Immature natural killer cell (primary cell): ENCODE measurements at places on chromosomes 2 and 18.

GRCh38 chr2:156470975-156471583 is 34.9 kb downstream of the GPD2 start:
- no peak for DNase-seq

DNA sequence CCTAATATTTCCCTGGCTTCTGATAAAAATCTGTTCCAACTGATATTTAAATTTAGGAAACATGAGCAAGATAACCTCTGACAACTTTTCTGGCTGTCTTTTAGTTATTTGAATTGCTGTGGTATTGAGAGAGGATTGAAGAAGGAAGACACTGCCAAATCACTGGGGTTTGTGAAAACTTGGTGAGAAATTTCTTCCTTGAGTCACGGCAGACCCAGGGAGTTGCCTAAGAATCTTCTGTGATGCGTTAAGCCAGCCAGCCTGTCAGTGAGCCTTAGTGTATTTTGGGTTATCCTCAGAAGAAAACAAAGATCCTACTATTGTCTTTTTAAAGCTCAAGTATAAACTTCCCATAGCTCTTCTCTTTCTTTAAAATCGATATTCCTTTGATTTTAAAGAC is 17.5 kb upstream of the DOK6 start:
- DNase-seq, result no peak

DNA sequence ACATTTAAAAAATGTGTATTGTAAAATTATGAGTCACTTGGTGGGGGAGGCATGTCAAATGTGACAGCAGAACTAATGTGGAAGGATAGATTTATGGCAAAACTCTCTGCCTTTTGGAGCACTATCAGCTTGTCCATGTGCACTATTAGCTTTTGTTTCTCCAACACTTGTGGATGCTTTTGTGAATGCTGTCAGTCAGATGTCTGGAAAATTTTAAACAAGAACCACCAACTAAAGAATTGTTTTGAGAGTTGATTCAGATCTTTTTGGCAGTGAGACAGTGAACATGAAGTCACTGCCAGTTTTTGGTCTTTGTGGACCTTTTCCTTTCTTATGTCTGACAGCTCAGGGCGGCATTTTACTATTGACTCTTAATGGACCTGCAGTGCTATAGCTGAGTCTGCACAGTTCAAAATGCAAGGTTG is 72.4 kb downstream of the KIAA1328 start:
- DNase-seq, result no peak

DNA sequence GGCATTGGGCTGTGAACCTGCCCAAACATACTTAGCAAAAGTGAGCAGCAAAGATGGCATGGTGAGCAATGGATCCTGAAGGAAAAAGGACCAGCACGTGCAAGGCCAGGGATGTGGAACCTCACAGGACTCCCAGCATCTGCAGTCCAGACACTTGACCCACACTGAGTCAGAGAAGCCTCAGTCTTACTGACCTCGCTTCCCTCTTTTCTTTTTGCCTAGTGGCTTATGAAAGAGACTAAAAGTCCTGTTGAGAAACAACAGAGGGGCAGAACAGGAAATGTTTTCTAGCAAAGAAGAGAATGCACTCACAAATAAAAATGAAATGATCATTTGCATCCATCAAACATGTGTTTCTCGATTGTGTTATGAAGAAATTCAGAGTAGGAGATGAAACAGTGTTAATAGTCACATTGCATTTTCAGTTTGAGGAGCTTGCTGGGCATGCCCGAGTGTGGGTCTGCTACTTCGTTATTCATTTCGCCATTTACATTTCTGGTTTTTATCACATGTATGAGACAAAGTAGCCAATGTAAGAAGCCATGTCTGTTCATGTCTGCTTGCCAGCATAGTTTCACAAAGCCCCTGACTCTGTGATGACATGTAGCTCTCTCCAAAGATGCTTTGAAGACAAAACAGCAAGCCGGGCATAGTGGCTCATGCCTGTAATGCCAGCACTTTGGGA is 118.4 kb downstream of the INO80D start:
- DNase-seq, result no peak

DNA sequence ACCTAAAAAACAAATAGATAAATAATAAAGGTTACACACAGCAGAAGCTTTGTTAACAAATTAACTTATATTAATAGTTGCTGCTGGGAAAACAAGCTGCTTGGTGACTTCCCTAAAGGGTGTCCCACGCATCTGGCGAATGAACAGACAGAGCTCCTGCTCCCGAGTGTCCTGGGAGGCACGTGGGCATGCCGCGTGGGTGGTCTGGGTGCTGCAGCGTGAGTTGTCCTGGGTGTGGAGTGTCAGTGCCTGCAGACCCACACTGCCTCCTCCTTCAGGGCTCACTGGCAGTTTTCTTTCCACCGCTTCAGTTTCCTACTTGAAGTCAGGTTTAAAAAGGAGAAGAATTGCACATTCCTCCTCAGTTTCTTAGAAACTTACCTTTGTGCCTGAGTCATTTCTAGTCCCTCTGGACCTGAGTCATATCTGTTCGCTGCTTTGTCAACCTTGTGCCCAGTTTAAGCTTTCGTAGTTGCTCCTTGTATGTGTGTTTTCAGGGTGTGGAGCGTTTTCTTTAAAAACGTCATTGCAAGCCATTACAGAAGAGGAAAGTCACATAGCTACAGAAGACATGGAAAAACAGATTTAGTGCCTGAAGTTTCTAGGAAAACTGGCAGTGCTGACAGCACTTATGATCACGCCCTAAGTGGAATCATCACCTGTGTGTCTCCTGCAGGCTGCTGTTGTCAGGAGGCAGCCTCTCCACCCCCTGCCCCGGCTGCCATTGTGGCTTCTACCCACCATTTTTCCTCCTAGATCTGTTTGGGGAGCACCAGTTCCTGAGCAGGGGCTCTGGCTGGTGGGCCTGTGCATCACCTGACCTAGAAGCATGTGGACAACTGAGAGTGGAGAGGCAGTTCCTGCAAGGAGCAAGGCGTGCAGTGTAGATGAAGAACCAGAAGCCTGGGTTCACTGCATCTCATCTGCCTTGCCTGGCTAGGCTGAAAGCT is 24.5 kb downstream of the IMPA2 start:
- DNase-seq, result no peak

- no peak for DNase-seq
These were observed 58.8 kb upstream of the CDC42EP3 start for GRCh38 chr2:37730037-37730818.

GRCh38 chr2:230922951-230923717 is 1.9 kb downstream of the GPR55 start:
- DNase-seq, result no peak

DNA sequence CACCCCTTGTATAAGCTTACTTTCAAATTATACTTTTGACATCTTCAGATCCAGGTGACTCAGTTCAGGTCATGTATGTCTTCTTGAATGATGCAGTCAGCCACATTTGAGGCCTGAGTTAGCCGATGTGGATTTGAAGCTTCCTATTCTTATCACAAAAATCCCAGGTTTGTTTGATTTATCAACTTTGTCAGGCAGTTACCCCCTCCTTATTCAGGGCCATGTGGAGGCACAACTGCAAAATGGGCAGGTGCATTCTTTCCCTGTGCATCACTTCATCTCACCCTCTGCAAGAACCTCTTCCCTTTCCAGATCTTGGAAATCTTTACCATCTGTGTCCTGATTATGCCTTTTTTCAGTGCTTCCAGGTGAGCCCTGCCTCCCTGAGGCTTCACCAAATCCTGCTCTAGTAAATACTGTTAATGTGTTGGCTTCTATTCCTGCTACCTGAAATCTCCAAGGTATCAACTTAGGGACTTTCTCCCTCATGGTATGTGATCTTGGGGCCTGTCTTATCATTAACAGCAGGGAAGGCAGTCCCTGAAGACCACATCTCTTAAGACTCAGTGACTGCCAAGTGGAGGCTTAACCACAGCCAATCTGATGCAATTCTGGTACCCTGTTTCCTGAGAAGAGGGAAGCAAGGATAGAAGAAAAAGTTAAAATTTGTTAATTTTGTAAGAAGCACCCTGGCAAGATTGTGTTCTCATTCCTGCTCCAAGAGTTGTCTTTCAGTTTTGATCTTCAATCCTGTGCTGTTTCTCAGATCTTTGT is 9.4 kb upstream of the ARHGAP28 start:
- DNase-seq, result no peak

DNA sequence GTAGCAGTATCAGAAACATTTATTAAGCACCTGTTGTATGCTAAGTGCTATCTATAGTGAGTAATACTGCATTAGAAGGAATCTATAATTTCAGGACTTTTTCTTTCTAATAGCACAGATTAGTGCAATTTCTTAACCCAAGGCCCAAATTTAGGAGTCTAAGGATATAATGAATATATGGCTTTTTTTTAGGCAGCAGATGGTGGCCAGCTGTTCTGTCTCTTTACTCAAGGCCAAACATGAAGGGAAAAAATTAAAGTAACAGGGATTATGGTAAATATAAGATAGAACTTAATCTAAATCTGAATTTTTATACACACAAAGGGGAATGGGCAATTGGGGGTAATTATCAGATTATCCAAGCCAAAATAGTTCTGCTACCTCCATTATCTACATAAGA is 230.6 kb upstream of the SP5 start:
- DNase-seq, result no peak

- no peak for DNase-seq
These were observed 332.1 kb upstream of the TCF4 start for GRCh38 chr18:55920063-55920462.

GRCh38 chr18:77057006-77057395 is 75.6 kb downstream of the MBP start:
- no peak for DNase-seq

DNA sequence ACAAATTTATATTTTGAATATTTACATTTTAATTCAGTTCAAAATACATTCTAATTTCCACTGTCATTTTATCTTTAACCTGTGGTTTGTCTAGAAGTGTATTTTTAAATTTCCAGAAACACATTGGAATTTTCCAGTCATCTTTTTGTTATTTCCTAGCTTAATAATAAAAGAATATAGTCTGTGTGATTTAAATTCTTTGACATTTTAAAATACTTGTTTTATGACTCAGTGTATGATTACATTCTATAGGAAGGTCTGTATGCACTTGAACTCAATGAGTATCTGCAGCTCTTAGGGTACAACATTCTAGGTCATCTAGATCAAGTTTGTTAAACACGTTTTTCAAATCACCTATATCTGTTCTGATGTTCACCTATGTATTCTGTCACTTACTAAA is 88.3 kb upstream of the MBOAT2 start:
- DNase-seq, result no peak

GRCh38 chr2:156181208-156181607 is 151.3 kb downstream of the NR4A2 start:
- no peak for DNase-seq

DNA sequence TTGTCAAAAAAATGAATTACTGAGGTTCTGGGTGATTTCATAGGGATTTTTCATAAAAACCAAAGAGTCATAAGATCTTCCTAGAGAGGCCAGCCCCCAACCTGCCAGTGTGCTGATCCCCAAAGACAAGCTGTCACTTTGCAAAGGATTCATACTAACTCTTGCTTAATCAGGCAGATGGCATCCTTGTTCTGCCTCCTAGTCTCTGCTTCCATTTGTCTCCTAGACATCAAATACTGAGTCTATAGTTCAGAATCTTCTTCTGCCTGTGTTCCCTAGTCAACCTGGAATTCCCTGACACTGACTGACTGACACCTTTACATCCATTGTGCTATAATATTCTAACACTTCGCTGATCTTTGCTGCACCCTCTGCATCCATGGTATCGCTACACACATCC is 84.9 kb downstream of the SLC8A1 start:
- DNase-seq, result no peak

DNA sequence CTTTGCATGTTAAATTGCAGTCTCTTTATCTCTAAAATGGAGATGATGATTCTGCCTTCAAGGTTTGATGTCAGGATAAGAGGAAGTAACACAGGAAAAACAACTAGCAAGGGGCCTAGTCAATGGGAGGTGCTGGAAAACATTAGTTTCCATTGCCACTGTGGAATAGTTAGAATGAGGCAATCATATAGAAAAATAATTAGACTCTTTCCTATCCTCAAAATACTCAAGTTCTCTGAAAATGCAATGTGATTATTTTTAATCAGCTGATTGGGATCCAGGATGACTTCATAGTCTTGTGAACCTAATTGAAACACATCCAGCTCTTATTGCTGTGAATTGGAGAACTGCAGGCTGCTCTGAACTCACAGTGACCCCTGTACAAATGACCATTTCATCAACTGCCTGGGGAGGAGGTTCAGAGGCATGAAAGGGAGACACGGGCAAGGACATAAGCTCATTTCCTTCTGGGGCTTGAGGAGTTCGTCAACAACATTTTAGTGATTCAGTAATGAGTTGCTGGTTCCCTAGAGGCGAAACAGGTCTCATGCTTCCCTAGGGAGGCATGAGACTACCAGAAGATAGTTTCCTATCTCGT is 422.5 kb downstream of the LPIN1 start:
- no peak for DNase-seq

DNA sequence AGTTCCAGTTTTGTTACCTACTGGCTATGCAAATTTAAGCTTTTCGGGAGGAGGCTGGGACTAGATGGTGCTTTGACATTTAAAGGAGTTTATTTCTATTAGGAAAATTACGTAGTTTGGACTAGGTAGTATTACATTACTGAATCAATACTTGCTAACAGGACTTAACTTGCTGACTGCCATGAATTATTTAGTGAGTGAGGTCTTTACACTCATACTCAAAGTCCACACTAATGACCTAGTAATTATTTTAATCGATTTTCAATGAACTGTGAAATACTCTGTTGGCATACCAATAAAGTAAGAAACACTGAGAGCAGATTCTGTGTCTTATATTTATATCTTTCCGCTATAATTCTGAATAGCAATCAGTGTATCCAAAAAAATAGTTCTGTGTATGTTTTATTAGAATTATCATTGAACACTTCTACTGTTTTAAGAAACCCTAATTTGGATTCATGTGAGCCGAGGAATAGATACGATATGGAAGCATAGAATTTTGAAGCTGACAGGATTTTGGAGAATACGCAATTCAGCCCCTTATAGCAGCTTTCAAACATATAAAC is 55.0 kb downstream of the CHST9 start:
- DNase-seq, result no peak

DNA sequence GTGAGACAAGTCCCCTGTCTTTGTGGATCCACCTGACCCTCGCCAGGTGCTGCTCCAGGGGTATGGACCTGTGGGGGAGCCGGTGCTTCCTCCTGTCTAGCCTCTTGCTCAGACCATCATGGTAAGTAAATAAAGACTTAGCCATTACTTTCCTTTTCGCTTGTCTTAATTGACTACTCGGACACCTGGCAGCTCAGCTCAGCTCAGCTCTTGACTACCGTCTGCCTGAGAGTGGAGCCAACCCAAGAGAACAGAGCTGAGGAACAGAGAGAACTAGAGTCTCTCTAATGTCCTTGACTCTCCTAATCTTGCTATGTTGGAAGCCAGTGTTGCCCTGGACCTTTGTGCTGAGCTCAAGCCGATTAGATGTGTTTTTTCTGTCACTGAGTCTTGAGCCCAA is 170.3 kb upstream of the CXCR4 start:
- DNase-seq, result no peak
